Esophagus (tissue), 2 donors: ENCODE measurements at places on chromosomes 4 and X. TPM values are rescaled to one million over a fixed set of nuclear protein-coding genes. Genes with fewer than 3 reads are reported as not detected.

Gene MAP7D2
- polyA plus RNA-seq = 0.16 TPM

Gene TRPC3
- 0.05 TPM for polyA plus RNA-seq

Gene MAGEB16
- not detected for polyA plus RNA-seq

Gene RHOXF2
- not detected for polyA plus RNA-seq
